Caki2 (cell line): ENCODE measurements at places on chromosomes 1 and 21. TPM values are rescaled to one million over a fixed set of nuclear protein-coding genes. Genes with fewer than 3 reads are reported as not detected.

- DNase-seq: no peak
These were observed 20.1 kb downstream of the GALNT2 start for GRCh38 chr1:230087028-230087716.

GRCh38 chr1:180156631-180157091 is 2.0 kb downstream of the QSOX1 start:
- no peak for DNase-seq

DNA sequence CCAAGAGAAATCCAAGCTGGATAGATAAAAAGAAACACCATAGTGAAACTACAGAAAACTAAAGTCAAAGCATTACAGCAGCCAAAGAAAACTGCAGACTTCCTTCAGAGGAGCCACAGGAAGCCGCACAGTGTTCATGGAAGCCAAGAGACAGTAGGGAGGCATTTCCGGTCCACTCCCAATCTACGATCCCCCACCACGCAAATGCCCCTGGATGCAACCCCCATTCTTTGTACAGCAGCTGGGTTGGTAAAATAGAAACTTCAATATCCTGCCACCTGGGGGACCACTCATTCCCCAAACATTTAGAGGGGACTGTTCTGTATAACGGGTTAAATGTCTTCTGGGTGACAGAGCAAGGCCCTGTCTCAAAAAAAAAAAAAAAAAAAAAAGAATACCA is 43.9 kb upstream of the TSPEAR start:
- no peak for DNase-seq

DNA sequence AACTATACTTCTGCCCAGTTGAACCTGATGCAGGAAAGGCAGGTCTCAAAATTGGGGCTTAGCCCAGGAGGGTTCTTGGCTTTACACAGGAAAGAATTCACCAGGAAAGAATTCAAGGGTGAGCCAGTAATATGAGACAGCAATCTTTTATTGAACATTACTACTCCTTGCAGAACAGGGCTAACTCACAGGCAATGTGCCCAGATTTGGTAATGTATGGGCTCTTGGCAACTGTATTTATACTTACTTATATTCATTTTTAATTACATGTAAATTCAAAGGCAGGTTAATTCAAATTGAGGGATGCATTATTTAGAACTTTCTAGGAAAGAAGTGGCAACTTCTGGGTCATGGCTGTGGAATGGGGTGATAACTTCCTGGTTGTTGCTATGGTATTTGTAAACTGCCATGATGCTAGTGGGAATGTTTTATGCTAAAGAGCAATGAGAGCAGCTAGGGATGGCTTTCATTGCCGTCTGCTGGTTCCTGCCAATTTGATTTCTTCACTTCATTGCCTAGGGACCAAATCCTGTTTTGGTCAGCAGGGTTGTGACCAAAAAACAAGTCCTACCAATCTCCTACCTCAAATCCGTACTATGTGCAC is 107.5 kb downstream of the CHRM3 start:
- DNase-seq: no peak

GRCh38 chr1:1050577-1051052 is 23.5 kb downstream of the RNF223 start:
- DNase-seq: no peak

DNA sequence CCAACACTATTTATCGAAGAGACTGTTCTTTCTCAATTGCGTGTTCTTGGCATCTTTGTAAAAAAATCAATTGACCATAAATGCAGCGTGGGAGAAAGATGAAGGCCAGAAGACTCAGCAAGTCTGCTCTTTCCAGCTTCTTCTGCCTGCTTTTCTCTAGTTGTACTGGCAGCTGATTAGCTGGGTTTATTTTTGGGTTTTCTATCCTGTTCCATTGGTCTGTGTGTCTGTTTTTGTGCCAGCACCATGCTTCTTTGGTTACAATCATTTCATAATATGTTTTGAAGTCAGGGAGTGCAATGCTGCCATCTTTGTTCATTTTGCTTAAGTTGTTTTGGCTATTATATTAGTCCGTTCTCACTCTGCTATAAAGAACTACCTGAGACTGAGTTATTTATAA is 201.8 kb upstream of the B3GALT2 start:
- no peak for DNase-seq

DNA sequence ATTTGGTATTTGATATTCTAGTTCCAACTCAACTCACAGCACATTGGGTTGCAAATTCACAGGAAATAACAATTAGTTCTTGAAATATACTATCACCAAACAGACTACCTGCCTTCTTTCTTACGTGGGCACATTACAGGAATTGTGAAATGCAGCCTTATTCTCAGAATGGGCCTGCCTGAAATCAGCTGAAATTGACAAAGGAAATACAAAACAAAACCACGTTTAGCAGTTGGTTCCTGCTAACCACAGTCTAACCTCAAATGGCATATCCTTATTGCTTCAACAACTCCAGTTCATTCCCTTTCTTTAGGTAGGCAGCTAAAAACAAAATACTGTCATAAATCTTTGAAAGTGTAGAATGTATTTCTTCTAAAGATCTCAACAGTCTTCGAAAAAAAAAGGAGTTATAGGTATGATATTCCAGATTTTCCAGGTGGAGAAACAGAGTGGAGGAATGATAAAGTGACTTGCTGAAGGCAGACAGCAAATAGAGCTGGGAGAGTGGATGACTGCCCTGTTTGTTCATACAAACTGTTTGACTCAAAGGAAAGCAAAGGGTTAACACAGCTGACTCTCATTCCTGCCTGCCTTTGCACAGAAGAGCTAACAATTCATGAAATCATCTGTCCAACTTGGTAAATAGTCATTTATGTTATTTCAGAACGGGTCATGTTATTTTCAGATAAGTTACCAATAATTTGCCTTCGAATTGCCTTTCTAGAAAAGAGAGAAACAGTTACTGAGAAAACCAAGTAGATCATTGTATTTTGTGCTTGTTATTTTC is 1.6 kb upstream of the GREM2 start:
- DNase-seq: no peak

GRCh38 chr1:161905269-161905884 is 118.3 kb downstream of the OLFML2B start:
- no peak for DNase-seq

GRCh38 chr1:234216116-234216703 is 157.0 kb upstream of the COA6 start:
- DNase-seq: no peak

DNA sequence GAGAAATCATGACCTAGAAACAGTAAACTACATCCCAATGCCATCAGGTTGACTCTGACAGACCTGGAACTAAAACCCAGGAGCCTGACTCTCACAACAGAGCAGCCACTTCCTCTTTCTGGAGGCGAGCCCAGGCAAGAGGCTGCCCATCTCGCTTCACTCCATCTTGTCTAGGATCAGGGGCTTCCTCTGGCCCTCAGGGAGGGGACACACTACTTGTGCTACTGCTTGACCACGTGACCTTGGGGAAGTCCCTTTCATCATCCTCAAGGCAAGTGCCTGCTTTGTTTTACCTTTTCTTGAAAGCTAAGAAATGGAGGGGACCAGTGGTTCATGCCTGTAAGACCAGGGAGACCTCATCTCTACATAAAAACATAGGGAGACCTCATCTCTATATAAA is 2.6 kb upstream of the TENT5B start:
- no peak for DNase-seq

SPAG17 gene
- total RNA-seq: 0.27 and 4.5 TPM in 2 replicates

TRIM46 gene
- total RNA-seq: not detected in 2 replicates

DCST1 gene
- not detected in 2 replicates for total RNA-seq
